ENCODE measurements at places on chromosomes 2 and 18.

DNA sequence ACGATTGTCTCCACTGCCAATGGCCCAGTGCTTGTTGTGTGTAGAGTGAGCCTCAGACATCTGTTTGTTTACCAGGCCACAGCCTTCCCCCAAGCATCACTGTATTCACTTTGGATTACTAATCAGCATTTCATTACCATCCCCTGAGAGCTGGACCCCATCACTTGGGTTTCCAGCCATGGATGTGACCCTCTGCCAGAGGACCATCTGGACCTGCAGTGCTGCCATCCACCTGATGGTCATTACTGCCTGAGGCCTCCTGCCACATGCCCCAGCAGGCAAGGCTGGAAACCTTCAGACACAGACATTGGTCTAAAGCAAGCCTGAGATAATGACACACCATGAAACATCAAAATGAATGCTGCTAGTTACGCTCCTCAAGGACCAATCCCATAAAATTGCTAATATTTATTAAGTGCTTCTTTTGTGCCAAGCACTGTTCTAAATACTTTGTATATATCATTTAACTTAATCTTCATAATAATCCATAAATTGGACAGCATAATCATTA, 2096.3 kb upstream of the CELF4 start:
- DNase-seq: no peak

DNA sequence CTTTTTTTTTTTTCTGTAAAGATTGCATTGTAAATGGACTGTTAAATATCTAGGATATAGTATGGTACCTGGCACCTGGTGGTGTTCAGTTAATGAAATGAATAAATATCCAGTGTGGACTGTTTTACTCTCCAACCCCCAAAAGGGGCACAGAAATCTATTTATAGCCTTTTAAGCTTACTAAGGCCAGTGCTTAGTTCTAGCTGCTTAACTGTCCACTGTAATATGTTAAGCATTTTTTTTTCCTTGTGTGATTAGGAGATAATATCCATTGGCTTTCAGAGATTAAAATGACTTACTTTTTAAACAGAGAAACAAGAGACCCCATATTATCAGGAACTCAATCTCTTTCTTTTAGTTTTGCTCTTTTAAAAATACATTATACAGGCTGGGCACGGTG, 84.4 kb downstream of the ZNF532 start:
- DNase-seq: no peak

GRCh38 chr2:96159084-96159830, 14.0 kb upstream of the DUSP2 start:
- no peak for DNase-seq

- DNase-seq: no peak
These were observed 33.8 kb downstream of the LPIN2 start for GRCh38 chr18:2979129-2979528.

- no peak for DNase-seq
These were observed 3.8 kb downstream of the CD28 start for GRCh38 chr2:203710226-203710625.

GRCh38 chr2:219507581-219508443, 6.5 kb upstream of the ASIC4 start:
- no peak for DNase-seq

All from cerebellar nuclear complex (tissue), 1 donor.